Activated CD8-positive, alpha-beta T cell treated with anti-CD3 and anti-CD28 coated beads for 36 hours (primary cell): ENCODE measurements at places on chromosomes 5 and 9. TPM values are rescaled to one million over a fixed set of nuclear protein-coding genes. Genes with fewer than 3 reads are reported as not detected.

- no peak overlapping the region for H3K4me3 ChIP-seq
- DNase-seq, result no peak
- H3K36me3 ChIP-seq, result no peaks in the 10 kb centered on the region
- peaks cover 6% of the 10 kb centered on the region for H3K4me1 ChIP-seq
- H3K27me3 ChIP-seq, result no peaks in the 10 kb centered on the region
- no peak overlapping the region for H3K27ac ChIP-seq
Measured at GRCh38 chr5:54619731-54620130, 102.2 kb downstream of the SNX18 start.

The SPATA9 gene
- total RNA-seq, result not detected

The SPATA31E1 gene
- not detected for total RNA-seq

- no peaks in the 10 kb centered on the region for H3K36me3 ChIP-seq
- DNase-seq, result no peak
- no peak overlapping the region for H3K4me3 ChIP-seq
- H3K27ac ChIP-seq, result no peak overlapping the region
Measured at GRCh38 chr5:93192087-93192486, 388.9 kb downstream of the NR2F1-AS1 start.

DNA sequence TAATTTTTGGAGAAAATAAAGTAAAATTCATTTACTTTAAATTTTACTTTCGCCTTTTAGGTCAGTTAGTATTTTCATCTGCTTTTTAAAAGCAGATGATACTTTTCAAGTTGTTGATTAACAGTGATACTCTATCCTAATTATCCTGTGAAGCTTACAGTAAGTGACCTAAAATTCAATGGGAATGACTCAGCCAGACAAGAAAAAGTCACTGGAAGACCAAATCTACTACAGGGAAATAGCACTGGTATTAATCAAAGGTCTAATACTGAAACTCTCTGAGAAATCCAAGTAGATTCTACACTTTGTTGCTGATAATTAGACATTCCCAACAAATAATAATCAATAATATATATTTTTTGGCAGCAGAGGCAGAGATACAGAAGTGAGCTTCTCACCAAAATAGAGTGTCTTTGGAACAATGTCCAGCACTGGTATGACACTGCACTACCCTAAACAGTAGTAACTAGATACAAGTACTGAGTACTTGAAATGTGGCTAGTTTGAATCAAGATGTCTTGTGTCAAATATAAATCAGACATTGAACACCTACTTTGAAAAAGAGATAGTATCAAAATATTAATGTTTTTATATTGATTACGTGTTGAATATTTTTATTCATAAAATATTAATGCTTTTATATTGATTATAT lies 22.8 kb upstream of the ELL2 start:
- DNase-seq, result no peak
- no peak overlapping the region for H3K27ac ChIP-seq
- H3K36me3 ChIP-seq, result no peaks in the 10 kb centered on the region
- H3K4me1 ChIP-seq, result no peaks in the 10 kb centered on the region
- H3K27me3 ChIP-seq, result no peaks in the 10 kb centered on the region

GRCh38 chr5:7926720-7927119 lies 57.8 kb downstream of the MTRR start:
- DNase-seq, result no peak
- H3K27ac ChIP-seq, result no peak overlapping the region
- H3K27me3 ChIP-seq, result peaks cover 6% of the 10 kb centered on the region
- no peaks in the 10 kb centered on the region for H3K4me1 ChIP-seq

- peaks cover 55% of the 10 kb centered on the region for H3K27me3 ChIP-seq
- H3K4me1 ChIP-seq, result peaks cover 18% of the 10 kb centered on the region
- H3K36me3 ChIP-seq, result no peaks in the 10 kb centered on the region
- H3K27ac ChIP-seq, result no peak overlapping the region
Measured at GRCh38 chr5:88883836-88884607, 1.0 kb upstream of the MEF2C start.

The GPR150 gene
- total RNA-seq, result 0.76 TPM

- H3K36me3 ChIP-seq, result no peaks in the 10 kb centered on the region
- no peaks in the 10 kb centered on the region for H3K4me1 ChIP-seq
- H3K27me3 ChIP-seq, result peaks cover 1% of the 10 kb centered on the region
- no peak overlapping the region for H3K4me3 ChIP-seq
- H3K27ac ChIP-seq, result no peak overlapping the region
- DNase-seq, result no peak
Measured at GRCh38 chr5:119742311-119742710, 113.0 kb downstream of the FAM170A start.

The IGIP gene
- total RNA-seq, result 1.3 TPM

DNA sequence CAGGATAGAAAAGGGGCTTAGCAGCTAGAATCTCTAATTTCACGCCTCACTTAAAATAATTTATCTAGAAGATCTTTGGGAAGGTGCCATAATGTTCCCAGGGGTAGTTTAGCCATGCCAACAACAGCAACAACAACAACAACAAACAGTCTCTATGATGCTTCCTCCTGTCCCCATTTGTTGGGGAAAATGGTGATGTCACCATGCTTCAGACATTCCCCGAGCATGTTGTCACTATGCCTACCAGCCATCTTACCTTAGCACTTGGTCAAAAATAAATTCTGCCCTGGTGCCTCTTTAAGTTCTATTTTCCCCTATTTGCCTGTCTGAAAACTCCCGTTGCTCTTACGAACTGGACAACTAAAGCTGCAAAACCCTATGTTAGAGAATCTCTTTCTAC lies 76.6 kb downstream of the KCNN2 start:
- H3K4me3 ChIP-seq, result no peak overlapping the region
- H3K4me1 ChIP-seq, result no peaks in the 10 kb centered on the region
- no peaks in the 10 kb centered on the region for H3K36me3 ChIP-seq
- no peak overlapping the region for H3K27ac ChIP-seq
- DNase-seq, result no peak

DNA sequence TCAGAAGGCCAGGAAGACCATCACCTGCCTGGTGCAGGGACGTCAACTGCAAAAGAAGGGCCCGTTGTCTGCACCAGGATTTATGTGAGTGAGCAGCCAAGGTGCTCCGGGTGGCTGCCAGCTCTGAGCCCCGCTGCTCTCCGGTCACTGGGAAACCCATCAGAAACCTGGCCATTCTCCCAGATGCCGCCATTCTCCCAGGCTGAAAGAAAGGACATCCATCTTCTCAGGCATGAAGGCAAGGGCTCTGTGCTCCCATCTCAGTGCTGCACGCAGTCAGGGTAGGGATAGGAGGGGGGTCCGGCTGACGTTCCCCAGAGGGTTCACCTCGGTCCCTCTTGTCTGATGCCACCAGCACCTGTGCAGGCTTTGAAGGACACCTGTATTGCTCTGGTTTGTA lies 158.4 kb downstream of the ERCC6L2 start:
- DNase-seq, result no peak
- peaks cover under 1% of the 10 kb centered on the region for H3K36me3 ChIP-seq
- no peak overlapping the region for H3K27ac ChIP-seq

The SAPCD2 gene
- total RNA-seq, result 13.5 TPM

GRCh38 chr5:61002611-61003355 lies 57.8 kb downstream of the NDUFAF2 start:
- peaks cover 14% of the 10 kb centered on the region for H3K36me3 ChIP-seq
- H3K4me3 ChIP-seq, result no peak overlapping the region
- DNase-seq, result no peak
- no peak overlapping the region for H3K27ac ChIP-seq
- H3K4me1 ChIP-seq, result peaks cover 8% of the 10 kb centered on the region

DNA sequence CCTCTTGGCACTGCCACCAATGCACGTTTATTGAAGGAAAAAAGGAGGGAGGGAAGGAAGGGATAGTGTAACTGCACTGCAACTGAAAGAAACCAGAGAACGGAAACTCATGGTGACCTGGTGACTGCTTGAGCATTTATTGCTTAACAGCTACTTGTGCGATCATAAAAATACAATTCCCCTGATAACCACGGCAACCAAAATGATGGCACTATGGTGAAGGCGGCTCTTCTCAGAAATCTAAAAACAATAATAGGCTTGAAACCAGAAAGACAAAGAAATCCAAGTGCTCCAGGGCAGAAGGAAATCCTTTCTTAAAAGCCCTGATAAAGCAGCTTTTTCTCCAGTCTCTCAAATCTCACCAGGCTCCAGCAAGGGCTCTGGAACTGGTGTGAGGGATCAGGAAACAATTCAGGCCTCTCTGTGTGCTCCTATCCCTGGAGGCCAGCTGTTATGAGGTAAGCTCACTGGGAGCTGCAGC lies 1.9 kb downstream of the FBXO10 start:
- H3K27me3 ChIP-seq, result no peaks in the 10 kb centered on the region
- no peak overlapping the region for H3K27ac ChIP-seq
- H3K4me3 ChIP-seq, result no peak overlapping the region

The C9orf153 gene
- total RNA-seq, result 0.16 TPM

The FCN2 gene
- not detected for total RNA-seq

DNA sequence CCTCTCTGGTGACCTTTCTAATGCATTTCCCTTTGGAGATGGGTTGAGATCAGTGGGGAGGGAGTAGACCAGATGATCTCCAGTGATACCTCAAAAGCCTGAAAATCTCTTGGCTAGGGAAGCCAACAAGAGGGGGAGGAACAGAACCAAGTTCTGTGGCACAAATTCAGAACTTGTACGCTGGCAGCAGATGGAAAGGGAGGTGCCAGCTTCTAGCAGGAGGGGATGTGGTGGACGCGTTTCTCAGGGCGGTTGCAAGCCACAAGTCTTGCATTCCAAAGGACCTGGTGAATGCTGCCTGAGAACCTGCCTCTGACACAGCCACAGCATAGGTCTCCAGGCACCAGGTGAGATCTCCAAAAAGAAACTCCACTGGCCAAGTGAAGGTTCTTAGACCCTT lies 13.4 kb downstream of the SLIT3 start:
- no peaks in the 10 kb centered on the region for H3K36me3 ChIP-seq
- DNase-seq, result no peak
- no peaks in the 10 kb centered on the region for H3K4me1 ChIP-seq
- no peak overlapping the region for H3K4me3 ChIP-seq

The FGF18 gene
- not detected for total RNA-seq

GRCh38 chr9:83432104-83432627 lies 106.0 kb downstream of the FRMD3 start:
- no peaks in the 10 kb centered on the region for H3K4me1 ChIP-seq
- no peaks in the 10 kb centered on the region for H3K27me3 ChIP-seq
- H3K27ac ChIP-seq, result no peak overlapping the region
- DNase-seq, result no peak

The ARL10 gene
- 17.0 TPM for total RNA-seq

DNA sequence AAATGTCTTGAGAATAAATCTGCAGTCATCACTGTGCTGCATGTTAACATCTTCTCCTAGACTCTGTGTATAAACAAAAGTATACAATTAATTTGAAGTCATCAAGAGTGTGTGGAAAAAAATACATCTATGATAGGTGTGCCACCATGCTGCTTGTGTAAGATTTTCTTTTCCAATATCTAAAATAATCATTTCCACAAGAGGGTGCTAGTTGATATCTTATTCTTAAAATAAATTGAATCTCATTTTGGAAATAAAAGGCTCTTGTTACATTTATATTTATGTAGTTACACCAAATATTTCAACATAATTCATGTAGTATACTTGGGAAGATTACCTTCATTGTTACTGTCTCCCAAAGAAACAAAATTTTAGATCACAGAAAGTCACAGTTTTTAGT lies 14.1 kb upstream of the MOCS2 start:
- H3K36me3 ChIP-seq, result no peaks in the 10 kb centered on the region
- H3K27me3 ChIP-seq, result no peaks in the 10 kb centered on the region
- no peak overlapping the region for H3K4me3 ChIP-seq
- H3K4me1 ChIP-seq, result no peaks in the 10 kb centered on the region
- no peak for DNase-seq

DNA sequence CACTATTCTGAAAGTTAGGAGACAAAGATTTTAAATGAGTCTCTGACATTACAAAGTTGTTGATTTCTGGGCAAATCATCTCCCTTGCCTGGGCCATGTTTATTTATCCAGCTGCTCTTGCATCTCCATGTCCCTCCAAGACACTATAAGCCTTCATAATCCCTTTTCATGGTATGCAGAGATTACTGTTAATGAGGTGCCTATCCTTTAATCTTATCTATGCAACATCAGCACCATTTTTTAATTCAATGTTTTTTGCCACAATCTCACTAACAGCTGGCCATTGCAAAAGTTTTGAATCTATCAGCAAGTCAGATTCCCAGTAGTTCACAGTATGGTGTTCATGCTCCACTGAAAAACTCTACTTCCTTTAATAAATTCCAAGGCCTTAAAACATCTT lies 108.5 kb upstream of the PTPRD start:
- no peaks in the 10 kb centered on the region for H3K27me3 ChIP-seq
- no peak for DNase-seq
- no peaks in the 10 kb centered on the region for H3K4me1 ChIP-seq
- no peak overlapping the region for H3K27ac ChIP-seq

The CMBL gene
- 1.4 TPM for total RNA-seq

The ARHGAP26 gene
- 18.0 TPM for total RNA-seq

The CFAP77 gene
- not detected for total RNA-seq

The ANAPC2 gene
- 39.6 TPM for total RNA-seq

GRCh38 chr5:72625332-72625731 lies 118.1 kb upstream of the ZNF366 start:
- H3K4me3 ChIP-seq, result no peak overlapping the region
- DNase-seq, result no peak
- H3K4me1 ChIP-seq, result no peaks in the 10 kb centered on the region
- no peaks in the 10 kb centered on the region for H3K36me3 ChIP-seq

The IL3 gene
- total RNA-seq, result 0.25 TPM

The BTNL9 gene
- total RNA-seq, result not detected

DNA sequence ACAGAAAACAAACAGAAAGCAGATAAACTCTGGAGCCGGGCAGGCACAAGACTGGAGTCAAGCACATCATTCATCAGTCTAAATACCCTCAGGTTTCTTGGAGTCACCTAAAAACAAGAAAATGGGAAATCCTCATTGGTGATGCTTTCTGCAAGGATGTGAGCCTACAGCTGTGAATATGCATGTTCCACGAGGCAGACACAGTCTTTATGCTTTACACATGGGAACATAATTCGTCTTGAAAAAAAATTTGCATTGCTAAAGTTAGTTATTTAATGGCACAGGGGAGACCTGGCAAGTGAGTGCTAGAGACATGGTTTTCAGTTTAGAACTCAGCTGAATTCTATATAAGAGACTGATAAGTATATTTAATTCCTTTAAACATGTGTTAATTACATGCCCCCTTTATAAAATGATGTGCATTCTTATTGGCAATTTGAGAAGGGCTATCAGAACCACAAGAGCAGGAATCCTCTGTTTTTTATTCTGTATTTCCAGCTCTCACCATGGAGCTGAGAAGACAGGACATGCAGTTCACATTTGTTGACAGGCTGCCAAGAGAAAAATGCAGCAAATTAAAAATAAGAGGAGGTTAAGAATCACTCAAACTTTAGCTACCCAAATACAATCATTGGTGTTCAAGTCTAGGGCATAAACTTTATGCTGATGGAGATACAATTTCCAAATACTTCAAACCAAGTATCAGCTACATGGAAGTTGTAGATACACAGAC lies 438.0 kb upstream of the MPDZ start:
- no peak for DNase-seq
- H3K27ac ChIP-seq, result no peak overlapping the region
- H3K4me1 ChIP-seq, result no peaks in the 10 kb centered on the region
- H3K36me3 ChIP-seq, result no peaks in the 10 kb centered on the region
- no peak overlapping the region for H3K4me3 ChIP-seq

The TMEM171 gene
- total RNA-seq, result not detected

GRCh38 chr9:122133263-122133983 lies 26.2 kb downstream of the NDUFA8 start:
- H3K27me3 ChIP-seq, result peaks cover 6% of the 10 kb centered on the region
- no peaks in the 10 kb centered on the region for H3K36me3 ChIP-seq
- no peaks in the 10 kb centered on the region for H3K4me1 ChIP-seq
- no peak overlapping the region for H3K4me3 ChIP-seq
